NCI-H82 (cell line): ENCODE measurements at places on chromosomes 1 and 21.

DNA sequence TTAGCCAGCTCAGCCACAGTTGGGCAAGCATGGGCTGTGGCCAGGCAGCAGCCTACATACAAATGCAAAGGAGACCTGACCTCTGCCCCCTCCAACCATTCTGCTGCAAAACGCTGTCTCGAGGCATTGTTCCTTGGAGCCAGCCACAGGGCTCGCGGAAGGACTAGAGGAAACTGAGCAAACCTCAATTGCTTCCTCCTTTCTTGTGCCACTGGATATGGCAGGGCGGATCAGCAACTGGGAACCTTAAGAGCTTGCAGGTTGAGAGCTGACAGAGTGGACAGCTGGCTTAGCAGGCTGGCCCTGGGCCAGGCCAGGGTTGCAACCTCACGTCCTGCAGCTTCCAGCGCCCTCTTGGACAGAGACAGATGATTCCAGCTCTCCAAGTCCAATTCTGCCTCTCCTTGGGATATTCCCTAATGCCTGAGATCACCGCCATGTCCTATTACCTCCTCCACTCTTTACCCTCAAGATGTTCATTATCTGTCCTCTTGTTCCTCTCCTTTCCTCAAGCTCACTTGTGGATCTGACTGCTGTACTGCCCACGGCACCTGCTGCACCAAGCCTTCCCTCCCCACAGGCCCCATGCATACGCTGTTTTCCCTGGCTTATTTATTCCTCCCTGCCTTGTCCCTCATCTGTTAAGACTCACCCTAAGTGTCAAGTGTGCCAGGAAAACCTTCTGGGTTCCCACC is 67.5 kb downstream of the SDC3 start:
- DNase-seq: no peak

GRCh38 chr1:81305997-81306452 is 494.7 kb upstream of the ADGRL2 start:
- peak; percentile 80 for DNase-seq

DNA sequence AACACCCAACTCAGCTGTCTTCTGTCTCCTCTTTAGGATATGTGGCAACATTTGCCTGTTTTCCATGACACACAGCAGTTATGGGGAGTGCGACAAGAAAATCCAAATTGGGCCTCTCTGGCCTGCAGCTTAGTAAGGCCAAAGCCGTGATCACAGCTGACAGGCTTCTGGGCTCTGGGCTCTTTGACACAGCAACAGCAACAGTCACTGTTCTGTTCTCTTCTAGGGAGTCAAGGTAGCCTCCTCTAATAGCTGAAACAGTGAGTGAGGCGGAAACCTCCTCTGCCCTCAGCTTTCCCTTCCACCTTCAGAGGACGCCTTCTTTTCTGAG is 19.0 kb downstream of the CLCA1 start:
- no peak for DNase-seq

GRCh38 chr1:152018537-152018936 is 18.3 kb downstream of the S100A11 start:
- peak; percentile 32 for DNase-seq
